Activated CD4-positive, alpha-beta T cell treated with anti-CD3 and anti-CD28 coated beads for 24 hours (primary cell): ENCODE measurements at places on chromosomes 1 and 21.

DNA sequence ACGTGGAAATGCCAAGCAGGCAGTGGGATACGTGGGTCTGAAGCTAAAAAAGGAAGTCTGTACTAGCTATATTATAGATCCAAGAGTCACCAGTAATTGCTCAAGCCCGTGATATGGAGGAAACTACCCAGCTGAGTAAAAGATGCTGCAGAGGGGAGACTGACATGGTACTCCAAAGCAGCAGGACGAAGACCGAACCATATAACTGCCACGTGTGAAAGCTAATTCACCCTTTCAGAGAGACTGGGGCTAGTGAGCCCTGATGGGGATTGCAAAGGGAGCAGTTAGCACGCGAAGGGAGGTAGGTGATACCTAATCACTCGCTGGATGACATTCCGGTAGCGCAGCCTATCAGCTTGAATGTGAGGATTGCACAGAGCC, 316 bp downstream of the AP4B1 start:
- DNase-seq: no peak

GRCh38 chr21:15795533-15795932, 65.8 kb downstream of the USP25 start:
- DNase-seq: no peak

DNA sequence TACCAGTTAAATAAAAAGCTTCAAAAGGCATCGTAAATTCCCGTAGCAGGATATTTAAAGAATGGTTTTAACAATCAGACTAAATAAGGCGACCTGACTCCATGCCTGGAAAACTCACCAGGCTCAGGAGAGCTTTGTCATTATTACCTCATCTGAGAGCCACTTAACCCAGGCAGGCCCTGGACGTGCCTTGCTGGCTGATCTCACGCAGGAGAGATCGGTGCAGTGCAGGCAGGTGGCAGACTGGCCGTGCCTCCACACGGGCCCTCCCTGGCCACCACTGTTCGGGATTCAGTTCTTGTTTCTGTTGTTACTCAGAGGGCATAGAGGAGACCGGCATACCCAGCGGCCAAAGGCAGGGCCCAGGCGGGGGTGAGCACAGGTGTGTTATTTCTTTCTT, 6.4 kb downstream of the MT1HL1 start:
- DNase-seq: no peak

DNA sequence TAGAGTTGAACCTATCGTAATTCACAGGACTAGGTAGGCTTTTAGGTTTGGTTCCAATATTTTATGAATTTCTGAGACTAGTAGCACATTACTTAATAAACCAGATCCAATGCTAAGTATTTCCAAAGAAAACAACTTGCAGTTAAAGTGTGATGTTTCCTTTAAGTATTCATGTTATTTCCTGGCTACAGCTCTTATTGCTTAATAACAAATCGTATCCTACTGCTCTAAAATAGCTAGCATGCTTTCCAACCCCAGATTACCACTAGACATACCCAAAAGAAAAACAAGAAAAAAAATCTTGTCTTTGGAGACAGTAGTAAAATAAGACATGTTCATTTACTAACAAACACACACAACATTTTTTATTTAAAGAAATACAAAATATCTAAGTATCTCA, 898 bp downstream of the KRTAP27-1 start:
- no peak for DNase-seq
